ENCODE measurements at places on chromosomes 1 and 21.
A peak's percentile ranks its signal among the peaks of the same experiment; 100 is the strongest.

DNA sequence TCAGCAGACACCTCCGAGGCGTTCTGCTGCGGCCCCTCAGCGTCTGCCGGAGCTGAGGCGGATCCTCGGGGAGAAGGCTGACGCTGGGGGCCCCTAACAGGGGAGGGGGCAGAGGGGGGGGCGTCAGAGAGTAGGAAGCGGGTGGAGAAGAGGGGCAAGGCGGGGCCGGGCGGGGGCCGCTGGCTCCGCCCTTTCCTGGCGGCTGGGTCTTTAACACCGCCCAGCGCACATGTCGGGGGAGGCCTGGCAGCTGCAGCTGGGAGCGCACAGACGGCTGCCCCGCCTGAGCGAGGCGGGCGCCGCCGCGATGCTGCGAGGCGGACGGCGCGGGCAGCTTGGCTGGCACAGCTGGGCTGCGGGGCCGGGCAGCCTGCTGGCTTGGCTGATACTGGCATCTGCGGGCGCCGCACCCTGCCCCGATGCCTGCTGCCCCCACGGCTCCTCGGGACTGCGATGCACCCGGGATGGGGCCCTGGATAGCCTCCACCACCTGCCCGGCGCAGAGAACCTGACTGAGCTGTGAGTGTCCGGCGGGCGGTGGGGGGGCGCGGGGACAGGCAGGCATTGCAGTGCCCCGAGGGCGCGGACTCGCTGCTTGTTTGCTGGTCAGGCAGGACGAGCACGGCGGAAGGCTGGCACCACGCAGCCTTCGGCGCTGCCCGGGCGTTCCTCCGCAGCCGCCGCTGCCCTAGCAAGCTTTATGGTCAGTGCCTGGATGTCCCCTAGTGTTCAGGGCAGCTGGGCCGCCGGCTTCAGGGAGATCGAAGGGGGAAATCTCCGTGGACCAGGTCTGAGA lies at the start of gene NTRK1:
Gene NTRK1 (plus strand): TSS at position 238 of the 796 bp plus-strand sequence. CDS start 70 bp downstream, at position 308.
- peak; percentile 72 for DNase-seq

DNA sequence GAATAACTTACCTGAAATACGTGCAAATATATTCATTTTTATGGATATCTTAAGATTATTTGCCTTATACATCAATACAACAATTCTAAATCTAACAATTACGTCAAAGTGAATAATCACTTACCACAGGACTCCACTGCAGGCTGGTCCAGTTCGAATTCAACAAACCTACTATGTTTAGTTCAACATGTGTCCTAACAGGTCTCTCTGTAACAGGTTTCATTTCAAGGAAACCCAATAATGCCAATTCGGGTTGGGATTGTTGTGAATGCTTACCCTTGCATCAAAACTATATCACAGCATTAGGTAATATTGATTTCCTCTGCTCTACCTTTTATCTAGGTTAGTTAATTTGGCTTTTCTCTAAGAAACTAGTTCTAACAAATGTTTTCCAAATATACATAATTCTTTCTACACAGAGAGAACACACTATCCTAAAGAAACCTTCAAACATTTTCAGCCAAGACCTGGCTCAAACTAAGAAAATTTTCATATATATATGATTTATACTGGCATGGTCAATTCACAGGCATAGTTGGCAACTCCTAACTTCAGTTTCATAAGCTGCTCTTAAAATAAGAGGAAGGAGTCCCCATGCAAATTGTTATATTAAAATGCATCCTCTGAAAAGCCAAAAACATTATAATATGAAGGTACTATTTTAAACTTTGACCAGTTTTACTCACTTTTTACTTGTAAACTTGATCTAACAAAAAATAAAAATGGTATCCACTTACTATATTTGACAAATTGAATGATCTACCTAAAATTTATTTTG lies 4.5 kb downstream of the IVNS1ABP start:
- DNase-seq = no peak

- no peak for DNase-seq
Measured at GRCh38 chr1:192802406-192802805, 6.4 kb upstream of the RGS2 start.

GRCh38 chr1:71196685-71197084 lies 115.8 kb upstream of the ZRANB2 start:
- peak; percentile 52 for DNase-seq

DNA sequence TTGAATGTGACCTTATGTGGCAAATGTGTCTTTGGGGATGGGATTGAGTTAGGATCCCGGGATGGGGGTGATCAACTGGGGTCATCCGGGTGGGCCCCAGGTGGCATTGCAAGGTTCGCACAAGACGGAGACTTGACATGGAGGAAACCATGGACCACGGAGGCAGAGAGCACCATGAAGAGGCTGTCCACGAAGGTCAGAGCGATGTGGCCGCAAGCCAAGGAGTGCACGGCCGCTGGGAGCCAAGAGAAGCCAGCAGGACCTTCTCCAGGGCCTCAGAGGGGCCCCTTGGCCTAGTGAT lies 22.3 kb upstream of the COL18A1 start:
- DNase-seq = no peak

GRCh38 chr1:166383137-166383536 lies 216.3 kb upstream of the FAM78B start:
- DNase-seq = no peak

GRCh38 chr1:117573386-117574023 lies 32.3 kb upstream of the TENT5C start:
- no peak for DNase-seq

DNA sequence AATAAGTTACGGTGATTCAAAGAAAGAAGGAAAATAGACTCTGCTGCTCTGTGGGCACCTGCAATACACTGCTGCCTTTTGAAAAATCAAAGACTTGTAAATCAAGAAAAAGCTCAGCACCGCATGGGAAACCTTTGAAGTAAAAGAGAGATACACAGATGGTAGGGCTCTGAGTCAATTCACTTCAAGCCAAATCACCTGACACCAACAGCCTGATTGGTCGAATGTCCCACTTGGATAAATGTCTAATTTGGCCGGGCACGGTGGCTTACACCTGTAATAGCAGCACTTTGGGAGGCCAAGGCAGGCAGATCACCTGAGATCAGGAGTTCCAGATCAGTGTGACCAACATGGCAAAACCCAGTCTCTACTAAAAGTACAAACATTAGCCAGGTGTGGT lies 19.2 kb upstream of the RCAN3 start:
- no peak for DNase-seq

DNA sequence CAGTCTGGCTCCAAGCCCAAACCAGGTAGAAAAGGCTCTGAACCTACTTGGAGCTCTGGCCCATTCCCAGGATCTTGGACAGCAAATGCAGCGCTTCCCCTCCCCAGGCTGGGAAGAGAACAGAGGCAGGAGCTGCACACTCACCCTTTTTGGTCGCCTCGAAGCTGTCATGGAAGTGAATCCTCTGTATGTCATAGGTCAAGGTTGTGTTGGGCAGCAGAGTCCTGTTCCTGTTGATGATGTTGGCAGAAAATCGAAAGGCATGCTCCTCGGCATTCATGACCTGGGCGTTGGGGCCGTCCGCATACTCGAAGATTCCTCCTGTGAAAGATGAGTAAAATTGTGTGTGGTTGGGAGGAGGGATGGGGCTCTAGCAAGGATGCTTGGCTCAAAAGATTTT lies 143.5 kb downstream of the GRIK3 start:
- DNase-seq = no peak

- no peak for DNase-seq
Measured at GRCh38 chr1:14613926-14614325, 15.4 kb downstream of the KAZN start.

GRCh38 chr1:46622344-46622743 lies 5.7 kb upstream of the MOB3C start:
- DNase-seq = peak; percentile 63

DNA sequence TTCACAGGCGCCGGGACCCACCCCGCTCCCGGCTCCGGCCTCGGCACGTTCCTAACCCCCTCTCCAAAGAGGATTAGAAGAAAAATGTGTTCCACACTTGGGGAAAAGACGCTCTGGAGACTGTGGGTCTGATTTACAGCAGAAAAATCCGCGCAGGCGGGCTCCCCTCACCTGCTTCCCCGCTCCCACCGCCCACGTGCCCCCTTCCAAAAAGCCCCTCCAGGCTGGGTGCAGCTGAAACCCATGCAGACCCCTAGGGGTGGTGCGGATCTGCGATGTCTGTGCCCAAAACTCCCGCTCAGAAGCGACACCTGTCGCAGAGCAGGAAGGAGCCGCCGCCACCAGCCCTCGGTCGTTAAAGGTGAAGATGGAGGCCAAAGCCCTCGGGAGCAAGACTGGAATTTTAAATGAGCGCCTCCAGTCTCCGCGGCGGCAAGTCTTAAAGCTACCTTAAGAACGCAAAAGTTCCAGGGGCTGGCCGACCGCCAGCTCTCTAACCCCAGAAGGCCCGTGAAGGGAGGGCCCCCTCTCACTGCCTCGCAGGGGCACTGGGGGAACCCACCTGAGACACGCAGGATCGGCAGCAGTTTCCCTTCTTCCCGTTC lies 688 bp upstream of the CHD5 start:
- no peak for DNase-seq

All from GM03348 (cell line).